Dermis blood vessel endothelial cell (primary cell): ENCODE measurements at places on chromosomes 7 and 10. TPM values are rescaled to one million over a fixed set of nuclear protein-coding genes. Genes with fewer than 3 reads are reported as not detected.

GRCh38 chr7:134176037-134176350, 48.9 kb downstream of the LRGUK start:
- DNase-seq, result no peak

OGDHL gene
- 0.33 and 0.85 TPM in 2 replicates for total RNA-seq

DNA sequence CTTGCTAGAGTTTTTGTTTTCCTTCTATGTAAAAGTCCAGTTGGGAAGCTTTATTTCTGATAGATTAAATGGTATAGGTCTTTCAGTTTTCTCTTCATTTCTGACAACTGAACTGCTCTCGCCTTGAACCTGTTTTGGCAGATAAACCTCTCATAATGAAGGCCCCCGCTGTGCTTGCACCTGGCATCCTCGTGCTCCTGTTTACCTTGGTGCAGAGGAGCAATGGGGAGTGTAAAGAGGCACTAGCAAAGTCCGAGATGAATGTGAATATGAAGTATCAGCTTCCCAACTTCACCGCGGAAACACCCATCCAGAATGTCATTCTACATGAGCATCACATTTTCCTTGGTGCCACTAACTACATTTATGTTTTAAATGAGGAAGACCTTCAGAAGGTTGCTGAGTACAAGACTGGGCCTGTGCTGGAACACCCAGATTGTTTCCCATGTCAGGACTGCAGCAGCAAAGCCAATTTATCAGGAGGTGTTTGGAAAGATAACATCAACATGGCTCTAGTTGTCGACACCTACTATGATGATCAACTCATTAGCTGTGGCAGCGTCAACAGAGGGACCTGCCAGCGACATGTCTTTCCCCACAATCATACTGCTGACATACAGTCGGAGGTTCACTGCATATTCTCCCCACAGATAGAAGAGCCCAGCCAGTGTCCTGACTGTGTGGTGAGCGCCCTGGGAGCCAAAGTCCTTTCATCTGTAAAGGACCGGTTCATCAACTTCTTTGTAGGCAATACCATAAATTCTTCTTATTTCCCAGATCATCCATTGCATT, 27.1 kb downstream of the MET start:
- no peak for DNase-seq

GPR158 gene
- not detected in 2 replicates for total RNA-seq

DNA sequence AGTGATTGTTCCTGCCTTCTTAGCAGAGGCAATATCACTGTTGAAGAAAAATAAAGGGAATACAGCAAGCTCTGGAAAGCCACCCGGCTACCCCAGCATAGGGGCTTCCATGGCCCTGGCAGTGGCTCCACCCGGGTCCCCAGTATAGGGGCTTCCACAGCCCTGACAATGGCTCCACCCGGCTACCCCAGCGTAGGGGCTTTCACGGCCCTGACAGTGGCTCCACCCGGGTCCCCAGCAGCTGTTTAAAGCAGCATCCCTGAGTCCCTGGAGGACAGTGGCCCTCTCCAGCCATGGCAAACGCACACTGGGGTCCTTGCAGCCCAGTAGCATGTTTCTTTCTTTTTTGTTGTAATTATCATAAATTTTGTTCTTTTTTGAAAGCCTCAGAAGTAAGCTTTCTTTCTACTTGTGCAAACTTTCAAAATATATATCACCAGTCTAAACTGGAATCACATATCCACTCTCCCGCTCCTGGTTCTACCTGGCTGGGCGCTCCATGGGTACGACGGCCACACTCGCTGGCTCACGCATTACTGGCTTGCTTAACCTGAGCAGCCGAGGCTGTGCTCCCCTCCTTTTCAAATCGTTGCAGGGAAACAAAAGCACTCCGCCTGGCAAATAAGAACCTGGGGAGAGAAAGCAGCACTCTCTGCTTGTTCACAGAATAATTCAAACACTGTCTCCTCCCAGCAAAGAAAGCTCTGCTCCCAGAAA, 62.1 kb downstream of the TCERG1L start:
- DNase-seq, result no peak

GRCh38 chr7:85162721-85163120, 24.1 kb downstream of the SEMA3D start:
- peak; percentile 19 for DNase-seq

DNA sequence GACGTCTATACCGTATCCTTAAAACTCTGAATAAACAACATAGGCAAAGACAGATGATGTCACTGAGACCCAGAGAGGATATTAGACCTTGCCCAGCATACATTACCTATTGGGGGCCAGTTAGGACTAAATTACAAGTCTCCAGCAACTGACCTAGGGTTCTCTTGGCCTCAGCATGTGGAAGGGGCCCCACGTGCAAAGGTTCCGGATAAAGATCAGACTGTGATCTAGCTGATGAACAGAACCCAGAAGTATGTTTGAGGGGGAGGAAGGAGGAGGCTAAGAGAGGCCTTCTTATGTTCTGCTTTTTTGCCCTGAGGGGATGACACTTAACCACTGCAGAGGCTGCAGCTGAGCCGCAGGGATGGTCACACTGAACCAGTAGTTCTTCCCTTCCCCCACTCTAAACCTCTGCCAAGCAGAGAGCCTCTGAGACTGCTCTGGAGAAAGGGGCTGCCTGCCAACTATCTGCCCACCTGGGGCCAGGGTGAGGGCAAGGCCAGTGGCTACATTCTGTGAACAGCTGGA, 24.0 kb upstream of the KMT2C start:
- DNase-seq, result no peak

- DNase-seq, result peak; percentile 72
These were observed 97.6 kb downstream of the SUGCT start for GRCh38 chr7:40232242-40232893.

- DNase-seq, result no peak
These were observed 1.2 kb upstream of the SLC13A4 start for GRCh38 chr7:135729230-135729629.

CDC14C gene
- total RNA-seq, result not detected in 2 replicates

MKX gene
- 0.14 TPM in 1 of 2 replicates, not detected in the other for total RNA-seq

FFAR4 gene
- total RNA-seq, result not detected in 2 replicates

GNAT3 gene
- not detected in 2 replicates for total RNA-seq

TMEM270 gene
- not detected in 2 replicates for total RNA-seq

GRCh38 chr10:24971374-24971773, 19.0 kb upstream of the PRTFDC1 start:
- no peak for DNase-seq

GRCh38 chr10:131698232-131698631, 202.6 kb upstream of the PPP2R2D start:
- DNase-seq, result no peak

FGF8 gene
- total RNA-seq, result not detected in 2 replicates

GRCh38 chr10:22271786-22272185, 44.4 kb upstream of the COMMD3 start:
- DNase-seq, result no peak

GRCh38 chr10:114925587-114926586, 12.1 kb upstream of the TRUB1 start:
- peak; percentile 71 for DNase-seq

ADAM12 gene
- 0.28 and 0.68 TPM in 2 replicates for total RNA-seq

GRCh38 chr7:106915873-106916272, 50.8 kb downstream of the PIK3CG start:
- no peak for DNase-seq

DNA sequence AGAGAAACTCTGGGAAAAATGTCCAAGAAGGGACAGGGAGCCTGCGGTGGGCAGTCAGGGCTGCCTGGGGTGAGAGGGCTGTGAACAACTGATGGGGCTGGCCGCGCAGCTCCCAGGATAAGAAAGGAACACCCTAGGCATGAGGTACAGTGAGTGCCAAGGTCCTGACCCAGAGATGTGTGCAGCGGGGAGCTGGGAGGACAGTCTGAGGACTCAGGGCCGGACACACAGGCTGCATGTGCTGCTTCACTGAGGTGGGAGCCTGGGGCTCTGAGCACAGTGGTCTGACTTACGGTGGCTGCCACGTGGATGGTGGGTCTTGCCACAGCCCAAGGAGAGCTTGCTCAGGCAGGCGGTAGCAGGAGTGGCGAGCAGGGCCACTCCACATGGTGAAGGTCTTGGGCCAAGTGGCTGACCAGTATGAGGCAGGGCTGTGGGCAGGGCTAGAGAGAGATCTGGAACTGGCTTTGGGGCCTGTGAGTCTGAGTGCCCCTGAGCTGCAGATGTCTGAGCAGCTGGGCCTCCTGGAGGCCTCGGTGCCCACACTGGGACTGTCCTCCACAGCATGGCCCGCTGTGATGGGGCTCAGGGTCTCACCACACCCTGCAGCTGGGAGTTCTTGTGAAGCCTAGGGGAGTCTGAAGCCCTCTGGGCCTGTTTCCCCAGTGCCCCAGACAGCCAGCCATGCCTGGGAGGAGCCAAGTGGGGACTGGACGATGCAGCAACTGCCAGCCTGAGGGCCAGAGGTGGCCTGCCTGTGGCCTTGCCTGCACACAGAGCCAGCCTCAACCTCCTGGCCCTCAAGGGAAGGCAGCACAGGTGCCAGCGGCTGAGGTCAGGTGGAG, 60.3 kb downstream of the RASGEF1A start:
- DNase-seq, result no peak

- DNase-seq, result no peak
These were observed 63.7 kb upstream of the LAMB4 start for GRCh38 chr7:108193594-108194498.

DNA sequence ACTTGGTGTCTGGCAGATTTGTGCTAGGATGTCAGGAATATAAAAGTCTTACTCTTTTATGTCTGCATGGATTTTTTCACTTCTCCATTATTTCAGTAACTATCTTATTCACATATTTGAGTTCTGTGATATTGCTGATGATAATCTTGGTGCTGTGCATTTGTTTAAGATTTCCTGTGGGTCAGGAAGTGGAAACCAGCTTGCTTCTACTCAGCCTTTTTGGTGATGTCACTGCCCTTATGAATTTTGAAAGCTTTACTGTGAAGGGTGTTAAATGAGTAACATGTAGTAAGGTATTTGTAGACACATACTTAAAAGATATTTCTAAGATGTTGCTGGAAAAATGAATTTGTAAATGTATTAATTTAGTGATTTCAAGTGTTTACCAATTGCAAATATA, 69.5 kb upstream of the VOPP1 start:
- peak; percentile 43 for DNase-seq

CYP3A7 gene
- not detected in 2 replicates for total RNA-seq

DNA sequence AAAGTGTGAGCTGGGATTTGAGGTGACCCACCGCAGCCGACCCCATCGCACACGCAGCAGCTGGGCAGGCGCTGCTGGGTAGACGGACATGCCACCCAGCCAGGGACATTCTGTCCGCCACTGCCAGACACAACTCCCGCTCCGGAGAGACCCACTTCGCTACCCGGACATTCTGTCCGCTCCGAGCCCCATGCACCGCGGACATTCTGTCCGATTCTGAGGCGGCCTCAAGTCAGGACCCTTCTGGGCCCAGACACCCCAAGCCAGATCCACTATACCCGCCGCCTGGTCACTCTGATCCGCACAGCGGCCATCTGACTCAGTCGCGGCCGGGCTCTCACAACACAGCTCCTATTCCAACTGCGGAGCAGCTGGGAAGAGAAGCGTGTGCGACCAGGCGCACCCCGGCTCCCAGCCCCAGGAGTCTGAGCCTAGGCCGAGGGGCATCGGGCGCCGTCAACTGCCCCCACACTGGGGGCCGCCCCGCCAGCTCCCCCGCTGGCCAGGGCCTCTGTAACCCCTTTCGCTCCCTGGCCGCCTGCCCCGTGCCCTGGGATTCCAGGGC, 763 bp downstream of the PITX3 start:
- DNase-seq, result peak; percentile 16

GRCh38 chr7:29239638-29240037, 45.1 kb downstream of the CHN2 start:
- peak; percentile 45 for DNase-seq

PKD2L1 gene
- not detected in 2 replicates for total RNA-seq

DNA sequence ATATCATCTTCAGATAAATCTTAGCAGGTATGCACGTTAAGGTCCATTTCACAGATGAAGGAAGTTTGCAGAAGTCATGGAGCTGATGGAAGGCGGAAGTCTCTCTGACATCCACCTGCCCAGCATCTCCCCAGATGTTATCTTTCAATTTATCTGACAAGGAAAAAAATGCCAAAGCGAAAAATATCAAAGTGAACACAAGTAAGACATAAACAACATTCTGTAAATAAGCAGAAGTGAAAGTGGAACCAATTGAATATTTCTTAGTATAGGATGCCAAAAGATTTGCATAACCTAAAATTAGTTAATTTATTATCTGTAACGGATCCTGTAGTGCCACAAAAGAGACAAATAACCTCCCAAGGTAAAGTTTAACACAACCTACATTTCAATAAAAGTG, 73.6 kb upstream of the NEBL start:
- DNase-seq, result no peak

GRCh38 chr7:76425156-76425555, 406 bp downstream of the ZP3 start:
- no peak for DNase-seq

DNA sequence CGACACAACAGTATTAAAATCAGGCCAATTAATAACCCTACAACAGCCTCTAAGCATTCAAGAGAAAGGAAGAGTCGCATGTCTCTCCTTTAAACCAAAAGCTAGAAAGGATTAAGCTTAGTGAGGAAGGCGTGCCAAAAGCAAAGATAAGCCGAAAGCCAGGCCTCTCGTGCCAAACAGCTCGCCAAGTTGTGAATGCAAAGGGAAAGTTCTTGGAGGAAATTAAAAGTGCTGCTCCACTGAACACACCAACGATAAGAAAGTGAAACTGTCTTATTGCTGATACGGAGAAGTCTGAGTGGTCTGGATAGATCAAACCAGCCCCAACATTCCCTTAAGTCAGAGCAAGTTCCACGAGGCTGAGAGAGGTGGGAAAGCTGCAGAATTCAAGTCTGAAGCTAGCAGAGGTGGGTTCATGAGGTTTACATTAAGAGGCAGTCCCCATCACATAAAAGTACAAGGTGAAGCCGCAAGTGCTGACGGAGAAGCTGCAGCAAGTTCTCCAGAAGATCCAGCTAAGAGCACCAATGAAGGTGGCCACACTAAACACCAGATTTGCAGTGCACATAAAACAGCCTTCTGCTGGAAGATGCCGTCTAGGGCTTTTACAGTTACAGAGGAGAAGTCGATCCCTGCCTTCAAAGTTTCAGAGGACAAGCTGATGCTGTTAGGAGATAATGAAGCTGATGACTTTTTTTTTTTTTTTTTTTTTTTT, 194.8 kb downstream of the MAD1L1 start:
- no peak for DNase-seq

CDHR3 gene
- 0.51 and 0.84 TPM in 2 replicates for total RNA-seq

DNA sequence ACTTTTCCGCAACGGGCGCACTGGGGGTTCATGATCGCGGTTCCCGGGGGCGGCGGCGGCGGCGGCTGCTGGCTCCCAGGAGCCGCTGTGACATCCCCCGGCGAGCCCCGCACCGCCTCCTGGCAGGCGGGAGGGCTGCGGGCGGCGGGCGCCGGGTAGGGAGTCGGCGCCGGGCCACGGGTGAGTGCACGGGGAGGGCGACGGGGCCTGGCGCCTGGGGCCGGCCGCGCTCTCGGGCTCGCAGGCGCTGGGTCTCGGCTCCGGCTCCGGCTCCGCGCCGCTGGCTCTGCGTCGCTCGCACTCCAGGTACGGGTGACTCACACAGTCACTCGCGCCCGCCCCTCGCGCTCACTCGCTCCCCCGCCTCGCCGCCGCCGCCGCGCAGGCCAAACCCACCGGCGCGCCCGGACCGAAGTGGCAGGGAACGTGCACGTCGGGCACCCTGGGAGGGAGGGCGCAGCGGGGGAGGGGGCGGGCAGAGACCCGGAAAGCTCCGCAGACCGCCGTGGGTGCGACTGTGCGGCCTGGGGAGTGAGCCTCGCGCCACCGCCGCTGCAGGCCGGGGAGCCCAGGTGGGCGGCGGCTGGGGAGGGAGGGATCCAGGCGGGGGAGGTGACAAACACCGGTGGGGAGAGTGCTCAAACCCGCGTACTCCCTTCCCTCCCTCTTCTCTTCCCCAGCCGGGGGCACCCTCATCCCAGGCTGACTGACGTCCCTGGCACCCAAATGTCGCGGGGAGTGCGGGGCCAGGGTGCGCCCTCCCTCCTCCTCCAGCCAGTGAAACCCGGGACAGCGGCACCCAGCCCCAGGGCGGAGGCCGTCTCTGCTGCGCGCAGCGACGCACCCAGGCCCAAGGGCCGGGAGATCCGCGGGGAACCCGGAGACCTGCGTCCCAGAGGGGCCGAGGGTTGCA, 276.9 kb upstream of the NEBL start:
- peak; percentile 42 for DNase-seq
